ENCODE measurements at places on chromosomes 7 and 10.

DNA sequence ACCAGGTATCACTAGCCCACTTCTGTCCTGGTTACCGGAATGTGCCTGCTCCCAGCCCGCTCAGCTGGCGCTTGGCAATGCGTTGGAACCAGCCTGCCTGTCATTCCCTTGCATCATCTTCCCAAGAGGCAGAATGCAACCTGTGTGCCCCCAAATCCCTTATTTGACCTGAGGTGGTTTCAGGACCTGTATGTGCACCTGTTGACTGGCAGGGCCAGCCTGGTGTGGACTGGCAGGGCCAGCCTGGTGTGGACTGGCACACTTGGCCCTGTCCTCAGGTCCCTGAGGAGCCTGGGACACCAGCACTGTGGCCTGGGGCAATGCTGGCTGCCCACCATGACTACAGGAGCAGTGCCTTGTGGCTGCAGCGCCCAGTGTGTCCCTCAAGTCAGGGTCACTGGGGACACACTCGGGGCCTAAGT is 38.2 kb downstream of the ZNF467 start:
- DNase-seq = no peak

GRCh38 chr10:13439313-13440184 is 89.3 kb downstream of the BEND7 start:
- DNase-seq = peak; percentile 3

- DNase-seq = no peak
Observed at GRCh38 chr7:113731571-113731970, 187.2 kb downstream of the PPP1R3A start.

DNA sequence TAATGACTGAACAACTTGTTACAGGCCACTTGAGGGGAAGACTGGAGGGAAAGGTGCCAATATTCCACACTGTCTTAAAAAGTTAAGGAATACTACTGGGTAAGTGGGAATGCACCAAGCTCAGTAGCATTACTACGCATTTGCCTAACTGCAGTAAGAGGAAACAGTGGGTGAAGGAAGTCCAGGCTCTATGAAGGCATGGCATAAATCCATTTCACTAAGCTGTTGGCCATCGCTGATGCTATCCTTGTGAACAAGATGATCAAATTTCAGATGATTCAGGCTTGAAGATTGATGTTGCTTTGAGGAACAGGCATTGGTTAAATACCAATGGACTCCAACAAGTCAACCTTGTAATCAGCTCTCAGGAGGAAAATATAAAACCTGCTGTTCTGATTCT is 44.2 kb upstream of the TES start:
- DNase-seq = peak; percentile 16

DNA sequence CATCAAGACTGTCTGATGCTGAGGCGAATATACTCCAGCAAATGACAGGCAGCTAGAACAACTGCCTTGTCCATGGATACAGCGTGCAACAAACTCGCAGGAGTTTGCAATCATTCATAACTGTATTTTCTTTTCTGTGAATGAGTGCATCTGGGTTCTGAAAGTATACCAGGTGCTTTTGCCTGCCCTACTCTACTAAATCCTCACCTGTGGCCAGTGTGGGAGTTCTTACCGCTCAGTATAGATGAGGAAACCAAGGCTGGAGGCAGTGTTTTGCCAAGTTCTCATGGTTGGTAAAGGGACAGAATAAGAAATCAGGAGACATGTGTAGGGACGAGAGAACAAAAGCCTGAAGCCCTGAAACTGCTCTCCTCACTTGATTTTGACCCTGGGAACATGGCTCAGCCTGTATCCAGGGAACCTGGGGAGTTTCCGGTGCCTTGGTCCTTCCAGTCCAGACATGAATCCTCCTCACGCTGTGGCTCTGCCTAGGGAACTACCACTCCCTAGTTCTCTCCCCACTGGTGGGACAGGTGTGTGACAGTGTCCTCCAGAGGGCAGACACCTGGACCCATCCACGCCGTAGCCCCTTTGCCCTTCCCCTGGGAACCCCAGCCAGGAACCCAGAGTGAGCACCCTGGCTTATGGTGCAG is 142.0 kb downstream of the CDH23 start:
- DNase-seq = no peak

DNA sequence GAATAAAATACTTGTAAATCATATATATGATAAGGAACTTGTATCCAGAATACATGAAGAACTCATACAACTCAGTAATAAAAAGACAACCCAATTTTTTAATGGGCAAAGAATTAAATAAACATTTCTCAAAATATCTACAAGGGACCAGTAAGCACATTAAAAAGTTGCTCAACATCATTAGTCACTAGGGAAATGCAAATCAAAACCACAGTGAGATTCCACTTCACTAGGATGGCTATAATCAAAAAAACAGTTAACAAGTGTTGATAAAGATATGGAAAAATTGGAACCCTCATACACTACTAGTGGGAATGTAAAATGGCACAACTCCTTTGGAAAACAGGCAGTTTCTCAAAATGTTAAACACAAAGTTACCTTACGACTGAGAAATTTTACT is 40.3 kb upstream of the YAE1 start:
- DNase-seq = peak; percentile 26

DNA sequence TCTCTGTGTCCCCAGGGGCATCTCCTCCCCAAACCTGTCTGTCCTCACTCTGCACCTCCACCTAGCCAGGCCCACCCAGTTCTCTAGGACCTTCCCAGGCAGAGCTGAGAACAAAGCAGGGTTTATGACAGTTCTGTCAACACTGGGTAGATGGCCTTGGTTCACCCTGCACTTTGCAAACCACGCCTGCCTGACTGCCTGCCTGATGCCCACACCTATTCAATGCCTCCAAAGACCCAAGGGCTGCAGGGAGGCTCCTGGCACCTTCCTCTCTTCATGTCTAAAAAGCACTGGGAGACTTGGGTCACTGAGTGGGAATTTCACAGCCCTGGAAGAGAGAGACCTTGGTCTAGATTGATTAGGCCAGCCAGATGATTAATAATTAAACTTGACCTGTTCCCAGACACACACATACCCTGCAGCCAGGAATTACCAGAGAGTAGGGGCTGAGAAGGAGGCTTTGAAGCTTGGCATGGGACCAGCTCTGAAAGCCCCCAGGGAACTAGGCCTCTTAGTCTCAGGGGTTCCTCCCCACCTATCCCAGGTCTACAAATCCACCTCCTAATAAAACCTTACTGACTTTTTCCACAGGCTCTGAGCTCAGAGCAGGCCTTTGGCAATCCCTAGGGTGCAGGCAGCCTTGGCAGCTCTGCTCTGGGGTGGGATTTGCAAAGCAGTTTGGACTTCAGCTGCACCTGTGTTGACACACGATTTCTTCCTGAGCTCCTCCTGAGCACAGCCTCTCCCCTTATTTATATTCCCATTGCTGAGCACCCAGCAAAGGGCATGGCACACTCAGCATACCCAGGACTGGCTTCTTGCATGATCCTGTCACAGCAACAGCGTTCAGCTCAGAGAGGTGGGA is 25.7 kb upstream of the PDCD4 start:
- DNase-seq = no peak

GRCh38 chr10:3467052-3467951 is 294.7 kb upstream of the PITRM1 start:
- DNase-seq = peak; percentile 96

GRCh38 chr7:44273681-44274622 is 51.4 kb downstream of the CAMK2B start:
- DNase-seq = no peak

GRCh38 chr7:114806590-114807162 is 115.2 kb upstream of the MDFIC start:
- no peak for DNase-seq

GRCh38 chr10:26215396-26215934 is 1.1 kb upstream of the GAD2 start:
- no peak for DNase-seq

All from fibroblast of skin of abdomen (primary cell).